ENCODE measurements at places on chromosomes 2 and 18.

GRCh38 chr2:212488611-212489010 is 50.0 kb downstream of the ERBB4 start:
- no peak for DNase-seq

DNA sequence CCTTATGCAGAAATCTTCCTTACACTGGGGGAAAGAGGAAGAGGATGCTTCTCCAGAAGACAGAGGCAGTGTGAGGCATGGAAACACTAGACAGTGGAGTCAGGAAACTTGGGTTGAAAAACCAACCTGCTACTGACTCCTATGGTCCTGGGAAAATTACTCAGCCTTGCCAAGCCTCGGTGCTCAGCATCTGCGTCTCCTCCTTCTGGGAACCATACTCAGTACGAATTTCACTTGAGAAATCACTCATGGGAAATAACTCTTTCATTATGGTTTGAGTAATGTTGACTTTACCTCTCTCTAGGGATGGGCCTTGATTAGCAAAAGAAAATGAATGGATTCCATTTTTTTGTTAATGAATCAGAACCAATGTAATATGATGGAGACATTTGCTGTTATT is 96.5 kb downstream of the KCNE4 start:
- DNase-seq: no peak

- no peak for DNase-seq
These were observed 6.2 kb downstream of the ASAP2 start for GRCh38 chr2:9212661-9213411.

GRCh38 chr2:191230174-191230573 is 15.0 kb upstream of the MYO1B start:
- no peak for DNase-seq

DNA sequence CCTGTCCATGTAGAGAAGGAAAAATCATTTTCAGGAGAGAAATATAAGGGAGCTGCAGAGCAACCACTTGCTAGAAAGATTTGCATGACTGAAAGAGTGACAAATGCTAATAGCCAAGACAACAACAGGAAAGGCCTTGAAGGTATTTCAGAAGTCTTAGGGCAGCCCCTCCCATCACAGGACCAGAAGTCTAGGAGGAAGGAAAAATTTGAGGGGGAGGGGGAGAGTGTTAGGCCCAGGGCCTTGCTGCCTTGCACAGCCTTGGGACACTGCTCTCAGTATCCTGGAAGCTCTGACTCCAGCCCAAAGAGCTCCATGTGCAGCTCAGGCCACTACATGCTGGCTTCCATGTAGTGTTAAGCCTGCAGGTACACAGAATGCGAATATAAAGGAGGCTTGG is 266.9 kb downstream of the GLI2 start:
- DNase-seq: no peak

DNA sequence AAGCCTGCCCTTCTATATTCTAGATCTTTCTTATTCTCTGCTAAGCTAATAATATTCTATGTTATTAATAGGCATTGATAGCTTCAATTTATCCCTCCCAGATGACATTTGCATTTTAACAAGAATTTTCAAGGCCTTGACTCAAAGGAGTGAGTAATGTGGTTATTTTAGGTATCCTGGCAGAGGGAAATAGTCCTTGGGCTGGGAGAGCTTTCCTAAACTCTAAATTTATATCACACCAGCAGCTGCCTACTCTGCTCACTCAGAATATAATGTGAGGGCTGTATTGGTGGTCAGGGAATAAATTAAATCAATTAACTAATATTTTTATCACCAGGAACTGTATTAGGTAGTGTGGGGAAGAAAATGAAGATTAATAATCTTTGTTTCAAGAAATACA is 74.8 kb upstream of the ADAM23 start:
- DNase-seq: no peak

DNA sequence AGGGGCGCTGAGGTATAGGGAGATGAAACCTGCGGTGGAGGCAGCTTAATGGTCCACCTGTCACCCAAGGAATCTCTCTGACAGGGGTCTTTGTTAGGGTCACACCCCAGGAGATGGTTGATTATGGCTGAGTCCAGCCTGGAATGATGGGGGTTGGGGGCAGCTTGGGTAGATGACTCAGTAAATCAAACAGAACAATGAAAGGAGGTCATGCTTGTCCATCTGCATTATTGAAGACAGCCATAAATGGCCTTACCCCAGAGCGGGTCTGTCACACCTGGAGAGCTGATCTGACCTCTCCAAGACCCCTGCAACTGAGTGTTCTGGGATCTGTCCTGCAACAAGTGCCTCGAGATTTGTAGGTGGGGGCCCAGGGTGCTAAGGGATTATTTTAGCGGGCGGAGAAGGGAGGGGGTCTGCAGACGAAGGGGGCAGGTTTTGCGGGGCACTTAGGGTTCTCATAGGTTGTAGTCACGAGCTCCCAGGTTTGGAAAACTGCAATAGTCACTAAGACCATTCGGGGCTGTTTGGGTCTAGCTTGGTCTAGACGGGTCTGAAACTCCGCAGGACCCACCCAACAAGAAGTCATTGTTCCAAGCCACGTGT is 771 bp upstream of the IGFBP2 start:
- DNase-seq: no peak

DNA sequence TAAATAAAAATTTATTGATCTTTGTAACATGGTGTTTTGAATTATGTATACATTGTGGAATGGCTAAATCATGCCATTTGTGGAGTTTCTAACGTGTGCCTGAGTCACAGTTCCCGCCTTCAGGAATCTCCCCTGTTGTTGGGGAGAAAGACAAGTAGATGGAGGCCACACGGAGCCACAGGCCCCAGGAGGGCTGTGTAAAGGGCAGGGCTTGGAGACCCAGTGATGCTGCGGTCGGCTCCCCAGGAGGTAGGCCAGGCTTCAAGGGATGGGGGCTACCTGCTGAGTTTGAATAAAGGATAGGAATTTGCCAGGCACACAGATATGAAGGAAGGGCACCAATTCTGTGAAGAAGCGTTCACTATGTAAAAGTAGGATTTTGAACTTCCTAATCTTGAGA is 257.1 kb downstream of the GBX2 start:
- no peak for DNase-seq

GRCh38 chr2:72806280-72806945 is 19.4 kb downstream of the EXOC6B start:
- no peak for DNase-seq

DNA sequence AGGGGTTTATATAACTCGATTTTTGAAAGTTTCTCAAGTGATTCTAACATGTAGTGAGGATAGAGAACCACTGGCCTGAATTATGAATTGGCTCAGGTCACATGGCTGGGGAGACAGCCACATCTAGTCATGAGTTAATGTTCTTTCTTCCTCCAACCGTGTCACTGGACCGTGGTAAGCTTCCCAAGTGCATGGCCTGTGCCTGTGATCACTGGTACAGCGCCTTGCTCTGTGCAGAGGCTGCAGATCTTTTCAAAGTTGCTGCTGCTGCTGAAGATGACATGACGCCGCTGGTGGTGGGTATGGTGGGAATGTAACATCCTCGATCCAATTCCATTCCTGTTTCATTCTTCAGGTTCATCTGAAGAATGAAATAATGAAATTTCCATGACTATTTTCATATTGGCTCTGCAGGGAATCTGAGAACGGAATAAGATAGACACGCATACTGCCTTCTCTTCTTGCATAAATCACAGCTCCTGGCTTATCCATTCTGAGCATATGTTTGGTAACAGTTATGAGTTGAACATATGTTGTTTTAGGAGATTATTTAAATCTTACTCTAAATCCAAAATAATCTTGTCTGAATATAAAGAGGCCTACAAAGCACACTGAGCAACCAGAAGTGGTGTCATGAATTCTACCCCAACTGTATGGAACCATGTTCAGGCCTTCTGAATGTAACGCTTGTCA is 100.5 kb upstream of the THSD7B start:
- DNase-seq: no peak

GRCh38 chr2:43054367-43054766 is 172.0 kb downstream of the ZFP36L2 start:
- DNase-seq: no peak

GRCh38 chr18:51568151-51568550 is 370.7 kb upstream of the MEX3C start:
- DNase-seq: no peak

- DNase-seq: no peak
These were observed 24.2 kb upstream of the FHOD3 start for GRCh38 chr18:36273347-36273746.

- no peak for DNase-seq
These were observed 204.6 kb downstream of the TRIB2 start for GRCh38 chr2:12921321-12921720.

GRCh38 chr18:31244771-31245394 is 73.1 kb upstream of the DSG1 start:
- no peak for DNase-seq

DNA sequence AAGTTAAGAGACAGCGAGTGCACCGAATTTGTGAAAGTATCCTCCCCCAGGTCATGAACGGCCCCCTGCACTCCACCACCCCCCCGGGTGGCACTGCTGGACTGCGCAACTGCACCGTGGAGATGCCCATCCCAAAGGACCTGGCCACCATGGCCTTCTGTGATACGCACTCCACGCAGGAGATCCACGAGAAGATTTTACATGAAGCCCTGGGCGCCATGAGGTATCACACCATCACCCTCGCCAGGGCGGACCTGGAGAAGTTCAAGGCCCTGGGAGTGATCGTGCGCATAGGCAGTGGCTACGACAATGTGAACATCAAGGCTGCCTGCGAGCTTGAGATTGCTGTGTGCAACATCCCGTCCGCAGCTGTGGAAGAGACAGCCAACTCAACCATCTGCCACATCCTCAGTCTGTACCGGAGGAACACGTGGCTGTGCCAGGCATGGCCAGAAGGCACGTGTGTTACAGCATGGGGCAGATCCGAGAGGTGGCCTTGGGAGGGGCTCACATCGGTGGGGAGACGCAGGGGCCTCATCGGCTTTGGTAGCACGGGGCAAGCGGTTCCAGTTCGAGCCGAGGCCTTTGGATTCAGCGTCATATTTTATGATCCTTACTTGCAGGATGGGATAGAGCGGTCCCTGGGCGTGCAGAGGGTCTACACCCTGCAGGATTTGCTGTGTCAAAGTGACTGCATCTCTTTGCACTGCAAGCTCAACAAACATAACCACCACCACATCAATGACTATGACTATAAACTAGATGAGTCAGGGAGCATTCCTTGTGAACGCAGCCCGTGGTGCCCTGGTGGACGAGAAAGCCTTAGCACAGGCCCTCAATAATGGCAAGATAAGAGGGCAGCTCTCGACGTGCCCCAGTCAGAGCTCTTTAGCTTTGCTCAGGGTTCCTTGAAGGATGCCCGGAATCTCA is 290.8 kb upstream of the MC4R start:
- no peak for DNase-seq

GRCh38 chr2:172374318-172375240 is 52.8 kb upstream of the ITGA6 start:
- DNase-seq: no peak

GRCh38 chr2:26609205-26609631 is 31.9 kb downstream of the CIB4 start:
- no peak for DNase-seq
